ENCODE measurements at places on chromosomes 7 and 10. TPM values are rescaled to one million over a fixed set of nuclear protein-coding genes. Genes with fewer than 3 reads are reported as not detected.

FAM237B gene
- total RNA-seq: not detected

ZNF804B gene
- total RNA-seq: not detected

ADAM12 gene
- 16.6 TPM for total RNA-seq

CPXM2 gene
- total RNA-seq: not detected

ELOVL3 gene
- 4.9 TPM for total RNA-seq

KLF14 gene
- not detected for total RNA-seq

LRIT2 gene
- total RNA-seq: not detected

DNA sequence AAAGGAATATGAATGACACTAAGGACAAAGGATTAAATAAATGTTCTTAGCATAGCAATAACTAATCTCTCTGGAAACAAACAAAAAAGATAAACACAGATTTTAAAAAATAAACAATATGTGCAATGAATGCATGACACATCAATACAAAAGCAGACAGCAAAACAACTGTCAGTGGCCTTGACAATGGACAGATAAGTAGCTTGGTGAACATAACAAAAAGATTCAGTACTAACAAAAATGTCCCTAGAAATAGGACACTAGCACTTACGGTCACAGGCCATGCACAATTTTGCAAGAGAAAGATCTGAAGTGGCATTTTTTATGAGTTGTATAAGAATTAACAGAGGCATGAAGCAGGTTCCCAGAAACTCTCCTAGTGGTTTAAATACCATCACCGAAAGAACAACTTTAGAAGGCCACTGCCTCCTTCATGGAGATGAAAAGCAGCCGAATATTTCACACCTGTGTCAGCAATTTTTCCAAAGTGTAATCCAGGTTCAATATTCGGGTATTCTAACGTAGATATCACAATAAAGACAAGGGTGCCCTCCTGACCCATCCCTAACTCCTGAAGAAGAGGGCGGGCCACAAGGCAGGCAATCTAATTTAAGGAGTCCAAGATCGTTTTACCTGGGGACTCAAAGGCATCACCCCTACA is 231.3 kb upstream of the MKLN1 start:
- peak; percentile 42 for DNase-seq

- DNase-seq: no peak
These were observed 106.7 kb downstream of the LRMDA start for GRCh38 chr10:75538144-75538543.

GRCh38 chr7:91784469-91784868 is 96.0 kb downstream of the MTERF1 start:
- DNase-seq: peak; percentile 72

DNA sequence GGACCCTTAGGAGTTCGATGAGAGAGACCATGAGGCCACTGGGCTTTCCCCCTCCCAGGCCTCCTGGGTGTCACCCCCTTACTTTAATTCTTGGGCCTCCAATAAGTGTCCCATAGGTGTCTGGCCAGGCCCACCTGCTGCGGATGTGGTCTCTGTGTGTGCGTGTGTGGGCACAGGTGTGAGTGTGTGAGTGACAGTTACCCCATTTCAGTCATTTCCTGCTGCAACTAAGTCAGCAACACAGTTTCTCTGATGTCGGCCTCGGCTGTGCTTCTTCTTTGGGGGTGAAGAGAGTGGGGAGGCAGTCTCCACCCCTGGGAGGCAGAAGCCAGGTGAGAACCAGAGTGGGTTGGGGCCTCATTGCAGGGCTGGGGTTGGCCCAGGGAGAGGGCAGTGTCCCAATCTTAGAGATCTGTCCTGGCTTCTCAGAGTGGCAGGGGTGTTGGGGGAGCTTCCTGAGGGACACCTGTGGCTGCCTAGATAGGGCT is 1.5 kb downstream of the PVRIG start:
- DNase-seq: no peak

DNA sequence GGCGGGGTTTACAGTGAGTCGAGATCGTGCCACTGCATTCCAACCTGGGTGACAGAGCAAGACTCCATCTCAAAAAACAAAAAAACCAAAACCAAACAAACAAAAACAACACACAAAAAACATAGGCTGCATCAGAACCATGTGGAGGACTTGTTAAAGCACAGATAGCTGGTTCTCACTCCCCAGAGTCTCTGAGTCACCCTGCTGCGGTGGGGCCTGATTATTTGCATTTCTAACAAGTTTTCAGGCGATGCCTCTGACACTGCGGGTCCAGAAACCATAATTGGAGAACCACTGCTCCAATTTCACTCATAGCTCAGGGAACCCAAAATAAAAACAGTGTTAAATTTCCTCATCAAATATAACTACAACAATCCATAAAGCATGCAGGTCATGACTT is 816.7 kb downstream of the MAGI2 start:
- DNase-seq: no peak

DNA sequence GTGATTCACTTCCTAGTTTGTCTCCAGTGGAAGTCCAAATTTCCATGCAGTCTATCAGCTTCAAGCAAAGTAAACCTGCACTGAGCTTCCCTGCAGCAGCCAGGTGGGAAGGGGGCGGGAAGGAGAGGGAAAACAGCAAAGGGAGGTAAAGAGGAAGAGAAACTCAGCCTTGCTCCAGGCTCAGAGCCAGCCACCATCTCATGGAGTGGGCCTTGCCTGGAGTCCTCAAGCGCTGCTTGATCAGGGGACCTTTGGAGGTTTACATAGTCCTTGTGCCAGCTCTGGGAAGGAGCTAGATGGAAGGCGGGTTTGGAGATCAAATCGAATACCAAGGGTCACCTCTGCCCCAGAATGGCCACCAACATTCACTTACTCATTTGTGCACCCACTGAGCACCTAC is 7.4 kb downstream of the CRTAC1 start:
- no peak for DNase-seq

GRCh38 chr7:1364068-1364905 is 95.0 kb downstream of the MICALL2 start:
- DNase-seq: peak; percentile 15

- no peak for DNase-seq
These were observed 53.9 kb downstream of the ARHGAP22 start for GRCh38 chr10:48550977-48551376.

GRCh38 chr7:124914298-124914697 is 15.3 kb downstream of the POT1 start:
- no peak for DNase-seq

DNA sequence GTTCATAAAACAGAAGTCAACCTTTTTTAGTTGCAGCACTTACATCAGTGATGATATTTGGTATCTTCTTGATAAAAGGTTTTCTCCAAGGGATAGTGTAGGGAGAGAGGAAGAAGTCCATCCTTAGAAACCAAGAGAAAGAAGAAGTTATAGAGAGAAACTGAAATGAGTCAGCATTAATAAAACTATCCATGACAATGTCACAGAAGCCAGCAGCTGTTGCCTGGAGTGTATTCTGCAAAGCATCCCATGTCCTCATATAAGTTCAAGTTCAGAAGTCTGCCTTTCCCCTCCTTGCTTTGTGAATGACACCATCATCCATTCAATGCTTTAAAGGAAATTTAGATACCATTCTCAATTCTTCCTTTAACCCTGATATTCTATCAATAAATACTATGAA is 14.4 kb upstream of the COL1A2 start:
- DNase-seq: peak; percentile 81
